ENCODE measurements at places on chromosomes 6 and 20.
A peak's percentile ranks its signal among the peaks of the same experiment; 100 is the strongest.

- DNase-seq: no peak
These were observed 27.4 kb downstream of the KCNQ5 start for GRCh38 chr6:72649032-72649984.

GRCh38 chr6:4969609-4970285 lies 34.1 kb downstream of the RPP40 start:
- no peak for DNase-seq

GRCh38 chr20:22776369-22776768 lies 192.0 kb upstream of the FOXA2 start:
- no peak for DNase-seq

DNA sequence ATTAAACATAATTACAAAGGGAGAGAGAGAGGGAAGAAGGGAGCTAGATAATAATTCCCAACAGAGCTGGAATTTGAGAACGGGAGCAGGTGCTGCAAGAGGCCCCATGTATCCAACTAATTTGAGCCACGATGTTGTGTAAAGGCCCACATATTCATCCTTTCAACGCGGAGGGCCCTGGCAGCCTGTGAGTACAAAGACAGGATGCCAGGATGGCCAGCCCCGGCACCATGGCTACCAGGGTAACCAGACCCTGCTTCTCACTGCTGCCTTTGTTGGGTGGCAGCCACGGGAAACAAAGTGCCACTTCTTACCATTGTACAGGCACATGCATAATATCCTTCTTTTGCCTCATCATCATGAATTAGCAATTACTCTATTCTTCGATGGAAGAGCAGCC lies 492.0 kb upstream of the NRSN1 start:
- DNase-seq: no peak

- DNase-seq: no peak
These were observed 337.0 kb downstream of the THBS2 start for GRCh38 chr6:168916576-168917211.

DNA sequence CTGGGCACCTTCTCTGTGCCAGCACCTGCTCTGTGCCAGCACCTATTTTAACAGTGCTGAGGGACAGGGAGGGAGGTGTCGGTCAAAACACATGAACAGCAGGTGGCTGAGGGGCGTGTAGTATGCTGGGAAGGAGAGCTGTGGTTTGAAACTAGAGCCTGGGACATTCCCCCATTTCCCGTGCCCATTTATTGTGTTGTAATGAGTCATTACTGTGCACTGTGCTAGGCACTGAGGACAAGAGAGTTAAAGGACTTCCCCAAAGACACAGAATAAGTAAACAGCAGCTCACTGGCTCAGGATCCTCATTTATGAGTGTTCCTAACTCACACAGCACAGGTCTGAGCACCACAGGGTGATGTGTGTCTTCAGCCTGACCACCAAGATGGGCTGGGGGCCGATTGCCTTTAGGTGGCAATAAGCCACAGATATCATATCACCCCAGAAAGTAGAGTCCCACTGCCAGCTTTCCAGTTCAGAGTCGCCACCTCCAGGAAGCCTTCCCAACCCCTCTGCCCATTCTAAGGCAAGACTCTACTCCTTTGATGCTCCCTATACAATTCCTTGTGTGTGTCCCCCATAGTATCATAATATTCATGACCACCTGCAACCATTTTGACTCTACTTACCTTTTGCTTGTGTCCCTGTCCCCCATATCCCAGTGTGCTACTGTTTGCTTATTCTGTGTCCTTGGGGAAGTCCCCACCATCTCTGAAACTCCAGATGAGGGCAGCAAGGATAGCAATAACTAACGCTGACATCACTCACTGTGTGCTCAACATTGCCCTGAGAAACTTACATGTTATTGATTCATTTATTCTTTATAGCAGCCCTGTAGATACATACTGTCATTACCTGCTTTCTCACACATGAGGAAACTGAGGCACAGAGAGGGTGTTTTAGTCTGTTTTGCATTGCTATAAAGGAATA lies 87.3 kb downstream of the TOX2 start:
- no peak for DNase-seq

DNA sequence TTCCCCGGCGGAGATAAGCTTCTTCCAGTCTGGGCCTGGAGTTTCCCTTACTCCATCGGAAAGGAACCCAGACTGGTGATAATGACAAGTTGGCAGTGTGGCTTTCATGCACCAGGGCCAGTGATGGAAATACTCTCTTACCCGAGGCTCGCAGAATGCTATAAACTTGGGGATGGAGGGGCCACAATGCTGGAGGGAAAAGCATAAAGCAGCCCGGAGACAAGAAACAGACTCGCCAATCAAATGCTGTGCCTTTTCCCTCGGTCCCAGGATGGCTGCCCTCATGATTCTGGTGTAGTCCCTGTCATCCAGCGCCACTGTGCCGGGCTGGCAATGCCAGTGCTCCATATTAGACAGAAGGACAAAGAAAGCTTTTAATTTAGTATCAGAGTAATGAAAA lies 325.6 kb downstream of the THBS2 start:
- no peak for DNase-seq

GRCh38 chr20:22771706-22772105 lies 187.3 kb upstream of the FOXA2 start:
- DNase-seq: no peak

GRCh38 chr20:11529047-11529446 lies 388.6 kb upstream of the BTBD3 start:
- DNase-seq: no peak

DNA sequence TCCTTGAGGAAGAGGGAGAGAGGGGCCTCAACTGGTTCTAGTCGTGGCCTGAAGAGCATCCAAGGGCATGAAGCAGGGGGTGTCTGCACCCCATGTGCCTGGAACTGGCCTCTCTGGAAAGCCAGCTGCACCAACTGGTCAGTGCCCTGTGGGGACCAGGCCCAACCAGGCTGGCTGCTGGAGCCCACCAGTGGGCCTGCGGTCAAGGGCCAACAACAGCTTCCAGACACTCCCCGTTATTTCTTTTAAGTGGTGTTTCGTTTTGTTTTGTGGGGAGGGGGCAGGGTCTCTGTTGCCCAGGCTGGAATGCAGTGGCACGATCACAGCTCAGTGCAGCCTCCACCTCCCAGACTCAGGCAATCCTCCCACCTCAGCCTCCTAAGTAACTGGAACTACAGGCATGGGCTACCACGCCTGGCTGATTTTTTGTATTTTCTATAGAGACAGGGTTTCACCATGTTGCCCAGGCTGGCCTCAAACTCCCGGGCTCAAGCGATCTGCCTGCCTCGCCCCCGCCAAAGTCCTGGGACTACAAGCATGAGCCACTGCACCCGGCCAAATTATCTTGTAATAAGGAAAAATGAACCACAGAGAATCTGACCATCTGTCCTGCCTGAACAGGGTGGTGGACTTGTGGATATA lies 11.9 kb upstream of the C20orf144 start:
- DNase-seq: no peak

- DNase-seq: no peak
These were observed 253.1 kb upstream of the SUPT3H start for GRCh38 chr6:45630801-45631200.

DNA sequence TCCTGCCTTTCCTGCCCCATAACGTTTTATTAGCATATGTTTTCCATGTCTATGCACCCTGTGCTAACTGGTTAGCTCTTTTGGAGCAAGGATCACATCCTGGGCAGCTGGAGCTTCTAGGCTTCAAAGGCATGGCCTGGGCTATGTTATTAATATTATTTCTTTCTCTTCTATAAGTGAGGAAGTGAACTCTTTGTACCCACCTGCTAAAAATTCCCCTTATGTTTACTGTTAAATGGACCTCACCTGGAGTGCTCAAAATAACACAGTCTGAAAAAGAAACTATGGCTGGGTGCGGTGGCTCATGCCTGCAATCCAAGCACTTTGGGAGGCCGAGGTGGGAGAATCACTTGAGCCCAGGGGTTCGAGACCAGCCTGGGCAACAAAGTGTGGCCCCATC lies 97.8 kb downstream of the TNFAIP3 start:
- DNase-seq: no peak

DNA sequence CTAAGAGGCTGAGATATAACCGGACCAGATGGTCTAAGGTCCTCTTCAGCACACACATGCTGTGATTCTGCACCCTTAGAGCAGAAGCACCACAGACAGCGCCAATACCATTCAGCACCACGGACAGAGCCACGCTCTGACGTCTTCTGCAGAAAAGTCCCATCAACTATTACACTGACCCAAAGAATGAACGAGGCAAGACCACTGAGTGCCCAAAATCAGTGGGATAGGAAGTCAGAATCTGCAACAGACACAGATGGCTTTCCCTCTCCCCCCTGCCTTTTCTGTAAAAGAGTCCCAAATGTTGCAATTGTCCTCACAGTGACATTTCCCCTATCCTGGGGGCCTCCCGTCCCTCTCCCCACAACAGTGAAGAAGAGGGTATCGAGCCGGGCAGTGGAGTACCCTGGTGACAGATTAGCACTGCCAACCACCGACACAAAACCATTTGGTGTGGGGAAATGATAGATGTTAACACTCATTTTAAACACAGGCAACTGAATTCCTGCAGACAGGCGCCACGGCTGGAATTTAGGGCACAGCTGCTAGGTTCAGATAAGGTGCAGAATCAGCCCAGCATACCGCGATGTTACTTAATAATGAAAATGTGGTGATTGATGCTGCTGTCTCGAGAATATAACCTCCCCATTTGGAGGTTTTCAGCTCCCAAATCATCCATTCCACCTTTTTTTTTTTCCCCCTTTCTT lies 66.6 kb upstream of the CTNNBL1 start:
- no peak for DNase-seq

DNA sequence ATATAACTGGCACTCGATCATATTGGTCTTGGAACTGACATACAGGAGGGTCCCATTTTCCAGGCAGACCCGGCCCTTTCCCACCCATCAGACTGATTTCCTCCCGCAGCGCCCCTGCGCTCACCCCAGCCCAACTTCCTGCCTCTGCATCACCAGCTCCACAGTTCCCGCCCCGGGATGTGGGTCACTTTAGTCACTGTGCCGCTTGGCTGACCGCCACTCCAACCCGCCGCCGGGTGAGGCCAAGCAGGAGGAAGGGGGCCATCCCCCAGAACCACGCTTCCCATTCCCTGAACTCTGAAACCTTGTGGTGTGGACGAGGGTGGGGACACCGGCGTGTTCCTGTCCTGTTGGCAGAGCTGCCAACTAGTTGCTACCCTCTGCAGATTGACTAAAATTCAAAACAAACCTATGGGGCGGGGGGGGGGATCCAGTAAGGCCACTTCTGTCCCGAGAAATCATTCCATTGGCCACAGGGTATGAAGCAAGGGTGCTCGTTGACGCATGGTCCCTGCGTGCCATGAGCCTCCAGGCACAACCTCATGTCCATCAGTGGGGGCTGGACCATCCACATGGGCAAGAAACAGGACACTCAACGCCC lies 12.3 kb downstream of the TGM2 start:
- no peak for DNase-seq

- DNase-seq: no peak
These were observed 37.8 kb downstream of the BEND6 start for GRCh38 chr6:56992703-56993102.

DNA sequence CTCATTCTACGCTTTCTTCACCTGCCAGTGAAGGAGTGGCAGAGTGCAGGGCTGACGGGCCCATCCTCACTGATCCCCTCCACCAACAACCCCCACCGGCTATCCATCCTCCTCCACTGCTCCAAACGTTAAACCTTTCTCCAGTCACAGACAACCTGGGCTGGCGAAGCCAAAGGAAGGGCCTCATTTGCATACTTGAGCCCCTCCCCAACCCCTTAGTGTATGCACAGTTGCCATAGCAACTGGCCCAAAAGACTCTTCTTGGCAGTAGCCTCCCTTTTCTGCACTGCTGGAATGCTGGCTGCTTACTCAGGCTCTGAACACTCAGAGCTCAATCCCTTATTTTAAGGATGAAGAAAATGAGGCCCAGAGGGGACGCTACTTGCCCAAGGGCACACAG lies 130.3 kb downstream of the GRM4 start:
- no peak for DNase-seq

DNA sequence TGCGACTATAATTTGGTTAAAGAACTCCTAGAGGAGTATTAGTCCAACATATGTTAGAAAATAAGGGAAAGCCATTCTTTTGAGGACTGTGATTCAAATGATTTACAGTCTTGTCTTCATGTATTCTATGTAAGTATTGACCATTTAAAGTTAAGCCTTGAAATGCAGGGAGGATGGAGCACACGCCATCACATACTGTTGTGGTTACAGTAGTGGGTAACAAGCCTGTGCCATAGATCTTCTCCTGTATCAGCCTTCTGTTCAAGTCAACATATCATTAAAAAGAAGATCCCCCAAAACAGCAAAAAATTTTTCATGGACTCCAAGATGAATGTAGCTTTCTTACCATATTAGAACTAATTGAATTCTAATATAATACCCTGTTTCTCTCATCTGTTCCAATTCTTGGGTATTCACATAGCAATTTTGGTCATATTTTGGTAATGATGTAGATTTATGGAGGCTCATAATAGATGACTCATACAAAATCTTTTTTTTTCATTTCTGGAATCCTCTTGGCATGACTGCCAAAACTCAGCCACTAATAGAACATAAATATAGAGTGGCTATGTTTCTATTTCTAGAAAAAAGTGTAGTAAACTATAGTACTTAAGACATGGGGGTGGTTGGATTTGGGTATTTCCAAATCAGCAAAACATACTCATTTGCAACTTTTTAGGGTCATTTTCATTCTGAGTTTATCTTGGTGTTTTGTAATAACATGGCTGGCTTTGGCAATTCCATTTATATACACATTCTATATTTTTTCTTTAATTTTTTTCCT lies 413.5 kb downstream of the BCKDHB start:
- DNase-seq: no peak

GRCh38 chr6:63114610-63115211 lies 96.6 kb upstream of the FKBP1C start:
- DNase-seq: no peak

- DNase-seq: no peak
These were observed 36.2 kb upstream of the E2F3 start for GRCh38 chr6:20365456-20365855.

- no peak for DNase-seq
These were observed 182.5 kb downstream of the EDN1 start for GRCh38 chr6:12472601-12473038.

- DNase-seq: no peak
These were observed 61.4 kb upstream of the CSE1L start for GRCh38 chr20:48984575-48985219.

DNA sequence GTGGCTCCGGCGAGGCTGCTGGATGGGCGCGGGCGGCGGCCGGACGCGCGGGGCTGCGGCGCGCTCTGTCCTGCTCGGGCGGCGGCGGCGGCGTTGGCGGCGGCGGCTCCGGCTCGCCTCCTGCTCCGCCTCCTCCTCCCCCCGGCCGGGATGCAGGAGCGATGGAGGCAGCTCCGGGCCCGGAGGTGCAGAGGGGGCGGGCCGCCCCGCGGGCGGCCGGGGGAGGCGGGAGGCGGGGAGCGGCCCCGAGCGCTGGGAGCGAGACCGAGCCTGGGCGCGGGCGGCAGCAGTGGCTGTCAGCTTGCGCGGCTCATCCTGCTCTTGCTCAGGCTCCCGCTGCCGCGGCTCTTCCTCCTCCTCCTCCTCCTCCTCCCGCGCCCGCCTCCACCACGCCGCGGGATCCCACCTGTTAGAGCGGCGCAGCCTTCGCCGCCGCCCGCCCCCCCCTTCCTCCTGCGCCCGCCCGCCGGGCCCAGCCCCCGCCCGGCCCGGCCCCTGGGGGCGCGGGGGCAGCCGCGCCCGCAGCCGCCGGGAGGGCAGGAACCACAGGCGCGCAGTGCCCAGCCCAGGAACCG lies at the start of gene NOL4L:
NOL4L (minus strand) TSS at position 323 of the 575 bp plus-strand sequence. CDS start 443 bp downstream, outside the sequence.
- peak; percentile 22 for DNase-seq

GRCh38 chr20:14861028-14861699 lies 523.8 kb upstream of the FLRT3 start:
- DNase-seq: no peak

Data from activated T-cell treated with anti-CD3 and anti-CD28 coated beads for 1 hour (primary cell).